Stimulated activated CD8-positive, alpha-beta memory T cell treated with anti-CD3 and anti-CD28 coated beads, Interleukin-4, amount 100 ng/mL, for 4 hours (primary cell): ENCODE measurements at places on chromosomes 7 and 10.

GRCh38 chr7:142811154-142811737, 40.5 kb downstream of the PRSS2 start:
- DNase-seq = no peak

DNA sequence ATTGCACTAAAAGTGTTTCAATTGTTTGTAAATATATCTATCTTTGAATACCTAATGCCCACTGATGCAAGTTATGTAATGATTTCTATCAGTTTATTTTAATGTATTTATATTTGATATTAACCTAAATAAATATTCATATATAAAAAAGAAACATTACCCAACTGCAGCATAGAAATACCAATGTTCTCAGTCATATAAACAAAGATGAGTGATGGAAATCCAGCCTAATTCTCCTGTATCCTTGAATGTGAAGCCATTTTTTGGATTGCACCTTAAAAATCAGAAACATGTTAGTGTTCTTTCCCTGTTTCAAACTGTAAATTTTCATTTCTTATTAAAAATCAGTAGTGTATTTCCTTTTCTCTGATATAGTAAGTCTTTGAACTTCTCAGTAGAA, 305.8 kb upstream of the GNAI1 start:
- no peak for DNase-seq

DNA sequence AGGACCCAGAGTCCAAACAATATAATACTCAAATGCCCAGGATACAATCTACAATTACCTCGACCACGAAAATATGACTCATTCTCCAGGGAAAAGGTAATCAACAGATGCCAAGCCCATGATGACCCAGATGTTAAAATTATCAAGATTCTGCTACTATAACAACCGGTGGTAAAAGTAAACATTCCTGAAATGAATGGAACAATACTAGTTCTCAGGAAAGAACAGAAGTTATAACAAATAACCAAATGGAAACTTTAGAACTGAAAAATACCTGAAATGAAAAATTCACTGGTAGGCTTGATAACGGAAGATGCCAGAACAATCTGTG, 34.1 kb upstream of the GUSB start:
- no peak for DNase-seq

- DNase-seq = no peak
Observed at GRCh38 chr10:69349542-69349888, 67.2 kb downstream of the TACR2 start.

DNA sequence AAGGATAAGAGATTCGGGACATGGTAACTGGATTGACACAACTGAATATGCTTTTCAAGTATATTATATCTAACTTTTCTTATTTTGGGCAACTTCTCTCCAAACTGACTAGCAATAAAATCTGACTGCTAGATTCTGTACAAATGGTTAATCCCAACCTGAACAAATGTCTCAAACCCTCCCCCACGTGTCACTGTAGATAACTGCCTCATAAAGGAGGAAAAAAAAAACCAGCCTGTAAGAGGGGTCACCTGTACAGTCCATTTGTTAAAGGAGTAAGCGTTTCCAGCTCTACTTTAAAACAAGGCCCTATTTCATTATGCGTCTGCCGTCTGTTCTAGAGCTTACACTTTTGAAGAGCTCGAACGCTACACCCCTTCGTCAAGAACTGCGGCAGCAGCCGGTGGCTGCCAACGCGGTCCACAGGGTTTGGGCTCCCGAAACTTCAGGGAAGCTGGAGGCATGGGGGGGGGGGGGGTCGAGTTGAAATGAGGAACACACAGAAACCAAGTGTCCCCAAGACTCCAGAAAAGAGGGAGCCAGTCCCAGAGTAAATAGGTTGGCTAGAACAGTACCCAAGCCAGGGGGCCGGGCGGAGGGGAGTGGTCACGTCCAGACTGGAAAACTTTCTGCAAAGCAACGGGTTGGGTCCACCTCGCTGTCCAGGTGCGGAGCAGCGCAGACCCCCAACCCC, 492 bp downstream of the COG5 start:
- no peak for DNase-seq

DNA sequence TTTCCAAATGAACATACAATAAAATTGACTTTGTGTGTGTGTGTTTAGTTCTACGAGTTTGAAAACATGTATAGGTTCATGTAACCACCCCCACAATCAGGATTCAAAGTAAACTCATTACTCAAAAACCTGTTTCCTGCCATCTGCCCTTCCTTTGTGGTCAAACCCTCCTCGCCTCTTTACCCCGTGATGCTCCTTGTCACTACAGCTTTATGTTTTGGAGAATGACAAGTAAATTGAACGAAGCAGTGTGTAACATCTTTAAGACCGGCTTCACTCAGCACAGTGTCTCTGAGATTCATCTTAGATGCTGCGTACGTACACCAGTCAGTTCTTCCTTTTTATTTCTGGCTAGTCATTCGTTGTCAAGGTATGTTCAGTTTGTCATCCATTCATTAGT, 54.6 kb upstream of the MKI67 start:
- no peak for DNase-seq

DNA sequence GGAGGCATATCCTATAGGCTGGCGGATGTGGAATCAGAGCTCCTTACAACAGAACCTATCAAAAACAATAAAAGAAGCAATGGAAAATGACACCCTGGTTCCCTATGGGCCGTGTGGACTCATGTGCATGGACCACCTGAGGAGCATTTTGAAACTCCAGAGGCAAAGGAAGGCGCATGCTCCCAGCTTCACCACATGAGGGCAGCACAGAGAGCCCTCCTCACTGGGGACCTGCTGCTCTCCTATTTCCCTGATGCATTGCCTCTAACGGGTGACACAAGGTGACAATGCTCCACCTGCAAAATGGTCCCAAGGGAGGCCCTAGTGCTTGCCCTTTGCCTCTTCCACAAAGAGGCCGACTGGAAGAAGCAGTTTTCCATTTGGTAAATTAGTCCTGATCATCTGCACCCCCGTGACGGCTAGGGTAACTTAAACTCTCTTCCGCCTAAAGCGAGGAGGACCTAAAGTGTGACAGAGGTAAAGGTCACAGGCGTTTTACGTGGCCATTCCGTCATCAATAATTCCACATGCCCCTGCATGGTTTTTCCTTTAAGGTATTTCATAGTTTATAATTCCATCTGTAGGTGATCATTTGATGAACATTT, 67.7 kb downstream of the GPAM start:
- DNase-seq = no peak

DNA sequence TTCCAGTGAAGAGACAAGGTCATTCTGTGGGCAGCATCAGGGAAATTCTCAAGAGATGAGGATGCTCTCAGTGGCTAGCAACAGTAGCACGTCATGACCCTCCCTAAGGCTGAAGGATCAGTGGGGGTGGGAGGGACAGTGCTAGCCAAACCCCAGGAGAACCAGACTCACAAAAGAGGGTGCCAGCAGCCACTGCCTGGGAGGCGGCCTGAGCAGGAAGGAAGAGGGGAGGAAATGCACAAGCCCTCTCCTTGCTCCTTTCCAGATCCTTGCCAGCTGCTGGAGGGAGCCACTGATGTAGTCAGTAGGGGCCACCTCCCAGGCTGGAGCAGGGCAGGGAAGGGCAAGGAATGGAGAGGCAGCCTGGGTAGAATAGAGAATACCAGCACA, 302.7 kb downstream of the RPS24 start:
- DNase-seq = no peak

DNA sequence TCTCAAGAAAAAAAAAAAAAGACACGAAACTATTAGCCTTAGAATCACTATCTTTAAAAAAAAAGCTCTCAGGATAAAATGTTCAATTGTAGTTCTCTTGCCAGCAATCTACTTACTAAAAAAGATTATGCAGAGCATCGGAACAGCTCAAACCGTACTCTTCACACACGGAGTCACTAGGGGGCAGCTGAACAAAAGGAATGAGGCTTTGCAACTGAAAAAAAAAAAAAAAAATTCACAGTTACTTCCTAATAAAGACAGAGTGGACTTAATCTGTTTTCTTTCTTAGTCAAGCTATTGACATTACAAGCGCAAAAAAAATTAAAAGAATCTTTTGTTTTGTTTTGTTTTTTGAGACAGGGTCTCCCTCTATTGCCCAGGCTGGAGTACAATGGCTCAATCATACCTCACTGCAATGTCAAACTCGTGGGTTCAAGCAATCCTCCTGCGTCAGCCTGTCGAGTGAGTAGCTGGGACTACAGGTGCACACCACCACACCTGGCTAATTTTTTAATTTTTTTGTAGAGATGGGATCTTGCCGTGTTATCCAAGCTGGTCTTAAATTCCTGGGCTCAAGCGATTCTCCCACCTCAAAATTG, 11.5 kb downstream of the PMS2 start:
- DNase-seq = no peak

DNA sequence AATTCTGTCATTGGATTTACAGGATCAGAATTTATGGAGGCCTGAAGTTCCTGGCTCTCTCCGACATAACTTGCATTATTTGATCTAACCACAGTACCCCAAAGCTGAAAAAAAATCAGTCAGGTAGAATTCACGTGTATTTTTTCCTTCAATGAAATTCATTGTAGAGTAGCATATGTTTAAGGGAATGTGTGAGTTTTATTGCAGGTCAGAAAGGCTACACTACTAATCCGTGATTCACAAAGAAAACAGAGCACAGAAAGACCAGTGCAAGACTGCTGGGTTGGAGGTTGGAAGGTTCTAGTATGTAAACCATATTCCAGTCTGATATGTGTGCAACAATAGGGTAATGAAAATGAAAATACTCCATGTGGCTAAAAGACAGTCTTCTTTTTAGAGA, 247.0 kb upstream of the FERD3L start:
- DNase-seq = no peak

- no peak for DNase-seq
Observed at GRCh38 chr7:44819292-44819691, 22.8 kb downstream of the PPIA start.

- DNase-seq = no peak
Observed at GRCh38 chr7:47817917-47818316, 130.3 kb downstream of the PKD1L1 start.

DNA sequence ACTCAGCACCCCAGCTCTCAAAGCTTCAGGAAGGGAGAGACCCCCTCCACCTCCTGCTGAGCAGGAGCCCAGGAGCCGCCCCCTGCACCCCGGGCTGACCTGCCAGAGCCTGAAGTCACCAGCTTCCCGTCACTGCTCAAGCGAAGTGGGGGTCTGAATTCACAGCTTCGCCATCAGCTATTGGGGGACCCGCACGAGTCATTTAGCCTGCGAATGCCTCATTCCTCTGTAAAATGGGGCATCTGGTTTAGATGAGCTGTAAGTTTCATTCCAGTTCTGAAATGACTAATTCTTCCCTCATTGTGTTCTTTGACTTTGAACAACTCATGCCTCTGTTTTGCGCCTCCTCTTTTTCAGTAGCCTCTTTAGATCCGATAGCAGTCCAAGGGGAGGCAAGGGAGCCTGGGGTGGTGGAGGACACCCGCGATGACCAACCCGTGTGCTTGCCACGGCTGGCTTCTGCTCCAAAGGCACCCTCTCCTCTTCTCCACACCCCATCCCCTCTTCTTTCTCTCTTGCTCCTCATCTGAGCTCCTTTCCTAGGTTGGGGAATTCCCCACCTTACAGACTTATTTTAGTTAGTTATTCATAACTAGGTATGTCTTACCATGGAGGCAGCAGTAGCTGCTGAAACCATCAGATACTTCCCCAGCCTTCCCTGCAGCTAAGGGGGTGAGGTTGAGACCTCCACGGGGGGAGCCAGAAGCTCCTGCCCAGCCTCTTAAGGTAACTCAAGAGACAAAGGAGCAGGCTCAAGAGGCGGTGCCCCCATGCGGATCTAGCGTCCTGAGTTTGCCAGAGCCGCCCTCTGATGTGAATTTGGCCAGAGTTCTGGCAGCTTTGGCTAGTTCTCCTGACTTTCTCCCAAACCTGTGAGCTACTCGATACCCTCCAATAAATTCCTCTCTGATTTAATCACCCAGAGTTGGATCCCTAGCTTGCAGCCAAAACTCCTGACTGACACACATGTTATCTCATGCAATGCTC, 47.7 kb downstream of the RBM17 start:
- no peak for DNase-seq

- no peak for DNase-seq
Observed at GRCh38 chr7:15292138-15292537, 269.7 kb downstream of the AGMO start.

DNA sequence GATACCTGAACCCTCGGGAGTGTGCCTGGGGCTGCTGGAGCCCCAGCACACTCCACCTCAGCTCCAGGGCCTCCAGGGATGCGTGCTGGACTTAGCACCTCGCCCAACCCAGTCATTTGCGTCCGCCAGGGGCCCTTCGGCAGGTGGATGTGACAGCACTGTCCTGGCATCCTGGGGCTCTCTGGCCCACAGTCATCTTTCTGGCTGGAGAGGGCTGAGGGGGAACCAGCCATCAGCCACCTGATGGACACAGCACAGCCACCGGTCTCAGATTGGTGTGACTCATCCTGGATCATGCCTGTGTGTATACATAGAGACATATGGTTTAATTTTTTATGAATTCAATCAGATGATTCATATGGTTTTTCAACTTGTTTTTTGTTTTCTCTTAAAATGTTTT, 11.1 kb downstream of the ZNF775 start:
- no peak for DNase-seq

- DNase-seq = no peak
Observed at GRCh38 chr7:75045881-75046280, 27.7 kb downstream of the RCC1L start.

DNA sequence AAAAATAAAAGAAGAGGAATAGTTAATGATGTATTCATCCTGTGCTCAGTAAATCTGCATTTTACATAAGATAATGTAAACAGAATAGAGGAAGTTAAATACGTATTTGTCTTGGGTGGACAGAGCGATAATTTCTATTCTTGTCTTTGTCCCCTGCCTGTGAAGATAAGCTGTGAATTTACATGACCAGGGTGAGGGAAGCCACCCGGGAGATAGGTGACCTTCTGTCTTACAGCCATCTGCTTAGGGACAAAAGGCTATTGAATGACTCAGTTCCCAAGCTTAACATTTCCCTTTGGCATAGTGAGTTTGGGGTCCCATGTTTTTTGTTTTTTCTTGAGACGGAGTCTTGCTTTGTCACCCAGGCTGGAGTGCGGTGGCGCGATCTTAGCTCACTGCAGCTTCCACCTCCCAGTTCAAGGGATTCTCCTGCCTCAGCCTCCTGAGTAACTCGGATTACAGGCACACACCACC, 88.7 kb upstream of the KCTD7 start:
- DNase-seq = no peak

- no peak for DNase-seq
Observed at GRCh38 chr7:7565018-7565680, 1.5 kb upstream of the MIOS start.

DNA sequence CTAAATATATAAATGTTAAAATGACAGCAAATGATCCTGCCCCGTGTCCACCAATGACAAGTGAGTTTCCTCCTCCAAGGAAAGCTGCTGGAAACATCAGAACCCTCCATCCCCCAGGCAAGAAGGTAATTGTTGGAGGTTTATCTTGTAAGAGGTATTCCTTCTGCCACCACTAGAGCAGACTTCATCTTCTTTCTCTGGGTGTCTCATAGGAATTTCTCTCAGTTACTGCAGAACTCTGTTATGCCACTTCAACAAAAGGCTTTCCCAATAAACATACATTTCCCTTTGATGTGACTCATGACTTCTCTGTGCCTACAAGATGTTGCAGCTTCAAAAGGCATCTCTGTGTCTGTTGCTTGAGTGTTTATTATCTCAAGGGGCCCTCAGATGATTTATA, 279.1 kb downstream of the BMPER start:
- no peak for DNase-seq
